Activated T-cell treated with anti-CD3 and anti-CD28 coated beads, Interleukin-2, amount 50 U/mL, for 48 hours (primary cell): ENCODE measurements at places on chromosomes 11 and 22.

DNA sequence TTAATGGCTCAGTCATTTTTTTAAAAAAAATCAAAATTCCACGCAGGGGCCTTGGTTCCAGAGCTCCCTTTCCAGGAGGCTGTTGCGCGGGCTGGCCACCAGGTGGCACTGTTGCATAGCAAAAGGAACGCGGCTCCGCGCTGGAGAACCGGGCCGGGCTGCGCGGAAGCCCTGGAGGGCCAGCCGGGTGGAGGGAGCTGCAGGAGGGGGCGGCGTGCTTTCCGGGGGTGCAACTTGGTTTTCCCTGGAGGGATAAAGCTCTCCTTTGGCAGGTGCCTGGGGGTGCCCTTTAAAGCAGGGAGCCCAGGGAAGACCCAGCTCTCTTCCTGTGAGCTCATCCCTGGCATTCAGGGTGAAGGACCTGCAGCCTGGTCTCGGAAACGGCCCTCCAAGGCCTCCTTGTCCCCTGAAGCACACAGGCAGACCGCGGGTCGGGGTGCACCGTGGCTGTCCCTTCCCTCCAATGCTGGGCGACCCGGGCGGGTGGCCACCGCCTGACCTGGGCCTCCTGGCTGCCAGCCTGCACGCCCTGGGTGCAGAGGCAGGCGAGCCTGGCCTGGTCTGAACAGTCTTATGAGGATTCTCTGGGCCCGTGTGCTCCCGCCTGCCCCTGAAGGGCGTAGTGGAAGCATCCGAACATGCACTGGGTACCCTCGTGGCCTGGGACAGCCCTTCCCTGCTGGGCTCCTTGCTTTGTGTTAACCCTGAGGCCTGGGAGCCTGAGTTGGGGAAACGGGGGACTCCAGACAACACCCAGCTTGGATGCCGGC is 23.4 kb downstream of the KRTAP5-5 start:
- DNase-seq = peak; percentile 82

DNA sequence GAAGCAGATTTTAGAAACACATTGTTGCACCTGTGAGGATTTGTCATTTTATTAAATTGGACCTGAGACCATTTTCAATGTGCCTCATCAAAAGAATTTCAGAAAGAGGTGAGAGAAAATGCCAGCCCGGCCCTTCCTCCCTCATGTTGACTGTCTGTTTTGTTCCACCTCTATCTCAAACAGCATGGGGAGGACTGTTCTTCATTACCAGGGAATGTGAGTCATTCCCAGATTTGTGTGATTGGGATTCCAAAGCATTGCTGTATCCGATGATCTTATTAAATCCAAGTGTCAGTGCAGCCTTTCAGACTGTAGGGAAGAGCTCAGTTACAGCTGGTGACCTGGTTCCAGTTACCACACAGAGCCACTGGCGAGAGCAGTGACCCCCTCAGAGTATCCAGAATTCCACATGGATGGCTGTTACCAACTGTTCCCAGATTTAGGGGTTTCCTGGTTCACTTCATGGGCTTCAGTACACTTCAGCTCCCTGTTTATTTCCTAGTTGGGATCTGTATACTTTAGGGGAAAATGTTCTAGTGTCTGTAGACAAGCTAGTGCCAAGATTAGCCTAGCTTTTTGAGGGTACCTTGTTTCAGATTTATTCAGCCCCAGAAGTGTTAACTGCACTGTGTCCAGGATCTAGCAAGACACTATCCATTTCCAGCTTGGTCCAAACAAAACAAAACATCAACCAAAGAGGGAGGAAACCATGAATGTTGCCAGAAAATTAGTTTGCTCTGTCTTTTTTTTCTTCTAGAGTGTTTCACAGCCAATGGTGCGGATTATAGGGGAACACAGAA is 20.9 kb downstream of the KREMEN1 start:
- DNase-seq = no peak

DNA sequence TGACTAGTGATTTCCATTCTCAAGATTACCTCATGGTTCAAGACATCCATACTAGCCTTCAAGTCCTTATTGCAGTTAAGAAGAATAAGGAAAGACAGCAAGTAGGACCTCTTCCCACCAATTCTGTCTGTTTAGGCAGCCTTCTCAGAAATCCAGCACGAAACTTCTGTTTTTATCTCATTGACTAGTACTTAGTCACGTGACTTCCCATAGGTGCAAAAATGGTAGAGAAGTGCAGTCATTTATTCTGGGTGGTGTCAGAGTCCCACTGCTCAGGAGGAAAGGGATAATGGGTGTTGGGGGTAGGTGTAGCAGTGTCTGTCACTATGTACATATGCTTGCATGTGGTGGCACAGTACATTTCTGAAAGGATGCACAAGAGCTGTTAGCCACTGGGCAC is 57.7 kb upstream of the SORL1-AS1 start:
- no peak for DNase-seq

DNA sequence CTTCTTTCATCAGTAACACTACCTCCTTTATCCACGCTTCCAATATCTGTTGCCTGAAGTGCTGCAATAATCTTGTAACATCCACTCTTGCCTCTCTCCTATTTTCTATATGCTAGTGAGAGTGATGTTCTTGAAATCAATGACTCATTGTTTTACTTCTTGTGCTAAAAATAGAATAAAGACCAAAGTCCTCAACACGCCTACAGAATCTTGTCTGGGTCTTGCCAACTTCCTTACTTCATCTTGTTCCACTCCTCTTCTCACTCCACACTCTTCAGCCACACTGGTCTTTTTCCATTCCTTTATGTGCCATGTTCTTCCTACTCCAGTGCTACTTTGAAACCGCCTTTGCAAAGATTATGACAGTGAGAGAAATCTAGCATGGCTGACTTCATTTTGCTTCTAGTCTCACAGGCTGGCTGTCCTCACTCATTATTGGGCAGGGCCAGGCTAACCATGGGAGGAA is 136.4 kb downstream of the CCDC81 start:
- no peak for DNase-seq

DNA sequence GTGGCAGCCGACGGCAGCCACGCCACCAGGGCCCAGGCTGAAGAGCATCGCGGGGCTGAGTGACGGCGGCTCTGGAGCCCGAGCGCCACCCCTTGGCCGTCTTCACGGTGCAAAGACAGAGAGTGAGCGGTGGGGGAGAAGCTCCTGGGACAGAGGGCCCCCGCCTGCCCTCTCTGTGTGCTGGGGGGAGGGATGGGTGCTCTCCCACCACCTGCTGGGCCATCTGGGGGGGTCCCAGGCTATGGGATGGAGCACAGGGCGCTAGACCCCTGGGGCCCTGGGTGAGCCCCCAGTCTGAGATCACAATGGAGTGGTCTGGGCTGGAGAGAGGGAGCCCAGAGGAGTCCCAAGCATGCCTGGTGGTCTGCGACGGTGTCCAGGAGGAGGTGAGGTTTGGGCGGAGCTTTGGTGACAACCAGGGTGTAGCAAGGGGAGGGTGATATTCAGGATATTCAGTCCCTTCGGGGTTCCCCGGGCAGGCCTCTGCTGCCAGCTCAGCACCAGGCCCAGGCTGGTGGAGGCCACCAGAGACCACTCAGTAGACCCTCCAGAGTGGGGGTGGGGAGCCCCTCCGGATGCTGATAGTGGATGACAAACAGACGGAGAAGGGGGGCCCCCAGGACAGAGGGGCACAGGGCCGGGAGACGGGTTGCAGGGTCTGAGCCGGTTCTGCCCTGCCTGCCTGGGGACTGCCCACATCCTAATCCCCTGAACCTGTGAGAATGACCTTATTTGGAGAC is 78.1 kb upstream of the PRR5 start:
- no peak for DNase-seq

DNA sequence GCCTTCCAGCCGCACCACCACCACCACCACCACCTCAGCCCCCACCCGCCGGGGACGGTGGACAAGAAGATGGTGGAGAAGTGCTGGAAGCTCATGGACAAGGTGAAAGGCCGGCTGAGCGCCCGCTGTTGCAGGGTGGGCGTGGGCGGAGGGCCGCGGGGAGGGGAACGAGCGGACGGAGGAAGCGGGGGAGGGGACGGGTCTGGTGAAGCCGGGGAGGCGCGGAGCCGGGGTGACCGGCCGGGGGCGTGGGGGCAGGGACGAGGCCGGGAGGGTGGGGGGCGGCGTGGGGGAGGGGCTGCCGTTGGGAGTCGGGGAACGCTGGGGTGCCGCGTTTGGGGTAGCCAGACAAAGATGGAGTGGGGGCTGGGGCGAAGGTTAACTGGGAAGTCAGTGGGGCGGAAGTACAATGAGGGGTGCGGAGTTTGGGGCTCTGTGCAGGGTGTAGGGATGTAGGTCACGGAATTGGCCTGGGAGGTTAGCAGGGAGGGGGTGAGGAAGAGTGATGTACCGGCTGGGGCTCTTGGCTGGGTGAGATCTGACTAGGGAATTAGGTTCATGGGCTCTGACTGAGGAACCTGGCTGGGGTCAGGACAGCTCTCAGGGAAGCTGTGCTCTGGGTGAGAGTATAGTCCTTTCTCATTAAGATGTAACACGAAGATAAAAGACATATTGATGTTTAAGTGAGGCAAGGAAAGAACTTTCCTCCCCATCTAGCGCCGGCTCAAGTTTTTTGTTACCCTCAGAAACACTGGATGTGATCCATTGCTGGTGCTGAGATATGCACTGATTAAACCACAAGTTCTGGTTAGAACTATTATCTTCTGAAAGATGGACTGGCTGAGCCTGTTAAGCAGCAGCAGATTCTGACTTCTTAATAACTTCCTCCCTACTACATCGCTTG is 624 bp downstream of the CBL start:
- DNase-seq = no peak

DNA sequence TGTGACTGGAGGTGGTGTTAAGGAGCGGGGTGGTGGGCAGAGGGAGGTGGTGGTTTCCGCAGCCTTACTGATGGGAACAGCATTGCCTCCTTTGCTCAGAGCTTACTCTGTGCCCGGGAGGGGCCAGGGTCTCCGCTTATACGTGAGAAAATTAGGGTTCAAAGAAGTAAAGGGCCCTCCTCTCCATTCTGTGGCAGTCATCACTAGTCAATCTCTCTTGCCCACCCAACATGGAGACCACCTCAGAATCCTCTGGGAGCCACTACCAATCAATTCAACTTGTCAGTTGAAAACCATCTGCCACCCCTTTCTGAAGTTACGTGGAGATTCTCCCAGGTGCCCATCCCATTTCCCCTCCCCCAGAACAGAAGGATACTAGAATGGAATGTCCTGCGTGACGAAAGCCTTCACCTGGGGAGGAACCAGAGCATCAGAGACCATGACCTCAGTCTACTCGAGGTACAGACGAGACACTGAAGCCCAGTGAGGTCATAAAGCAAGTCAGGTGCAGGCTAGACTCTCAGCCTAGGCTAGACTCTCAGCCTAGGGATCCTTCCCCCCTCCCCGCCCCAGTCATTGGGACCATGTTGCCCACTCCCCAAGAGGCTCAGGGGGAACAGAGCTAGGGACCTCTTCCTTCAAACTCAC is 2.0 kb downstream of the SELENOM start:
- no peak for DNase-seq

GRCh38 chr22:40480996-40481395 is 110.6 kb downstream of the SGSM3 start:
- no peak for DNase-seq

GRCh38 chr22:38946771-38947170 is 10.6 kb upstream of the APOBEC3A start:
- peak; percentile 9 for DNase-seq

DNA sequence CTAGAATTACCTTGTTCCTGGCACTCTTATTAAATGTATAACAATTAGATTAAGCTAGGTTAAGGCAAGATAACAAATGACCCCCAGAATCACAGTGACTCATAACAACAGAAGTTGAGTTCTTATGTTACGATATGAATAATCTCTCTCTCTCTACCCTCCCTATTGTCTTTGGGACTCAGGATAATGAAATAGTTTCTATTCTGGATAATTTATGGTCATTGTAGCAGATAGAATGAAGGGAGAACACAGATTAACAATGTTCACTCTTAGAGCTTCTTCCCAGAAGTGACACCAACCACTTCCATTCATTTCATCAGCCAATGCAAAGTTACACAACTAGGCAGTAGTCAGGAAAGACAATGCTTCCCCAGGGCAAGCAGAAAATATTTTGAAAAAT is 334.5 kb downstream of the C11orf87 start:
- no peak for DNase-seq

DNA sequence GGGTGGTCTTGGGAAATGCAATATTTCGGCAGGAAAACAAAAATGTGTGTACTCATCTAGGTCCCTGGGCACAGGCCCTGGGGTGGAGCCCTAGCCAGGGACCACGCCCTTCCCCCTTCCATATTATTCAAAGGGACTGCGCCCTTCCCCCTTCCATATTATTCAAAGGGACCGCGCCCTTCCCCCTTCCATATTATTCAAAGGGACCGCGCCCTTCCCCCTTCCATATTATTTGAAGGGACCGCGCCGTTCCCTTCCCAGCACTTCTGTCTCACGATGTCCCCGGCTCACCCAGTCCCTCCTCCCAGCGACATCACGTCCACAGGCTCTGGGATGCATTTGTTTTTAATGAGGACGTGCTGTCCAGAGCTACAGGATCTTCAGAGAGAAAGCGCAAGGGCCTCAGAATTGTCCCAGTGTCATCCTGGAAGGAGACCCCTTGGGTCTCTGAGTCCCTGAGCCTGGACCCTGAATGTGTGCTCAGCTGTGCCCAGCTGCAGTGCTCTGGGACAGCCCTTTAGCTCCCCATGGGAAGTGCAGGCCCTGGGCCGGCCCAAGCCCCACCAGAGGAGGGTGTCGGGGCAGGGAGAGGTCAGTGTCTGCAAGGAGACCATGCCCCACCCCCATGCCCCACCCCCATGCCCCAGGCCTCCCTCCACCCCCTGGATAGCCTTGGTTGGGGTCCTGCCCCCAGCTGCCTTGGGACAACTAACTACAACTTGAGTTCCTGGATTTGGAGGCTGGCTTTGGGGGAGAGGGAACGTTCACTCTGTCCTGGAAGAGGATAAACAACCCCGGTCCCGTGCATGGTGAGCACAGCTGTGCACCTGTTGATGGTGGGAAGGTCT is 810.0 kb downstream of the BRD1 start:
- no peak for DNase-seq

GRCh38 chr11:79198898-79199250 is 242.0 kb downstream of the TENM4 start:
- DNase-seq = no peak

- DNase-seq = no peak
Observed at GRCh38 chr22:31377612-31378011, 21.8 kb upstream of the DRG1 start.

GRCh38 chr11:65187971-65188461 is 6.3 kb downstream of the CAPN1 start:
- DNase-seq = no peak

GRCh38 chr11:67372993-67373647 is at the start of gene CLCF1:
Gene CLCF1, minus strand, starts transcription at chr11:67373598. Its CDS starts 59 bp downstream, at chr11:67373539.
- DNase-seq = peak; percentile 38

GRCh38 chr22:27729246-27729645 is 72.3 kb downstream of the MN1 start:
- DNase-seq = no peak
